ENCODE measurements at places on chromosomes 2 and 18. TPM values are rescaled to one million over a fixed set of nuclear protein-coding genes. Genes with fewer than 3 reads are reported as not detected.

The MARS2 gene
- 9.9 TPM for total RNA-seq

The ACTG2 gene
- total RNA-seq = 0.21 TPM

The CD8B2 gene
- total RNA-seq = not detected

The SMYD5 gene
- total RNA-seq = 35.9 TPM

The SERPINB12 gene
- total RNA-seq = 0.07 TPM
